CD4-positive, alpha-beta T cell (primary cell): ENCODE measurements at places on chromosomes 5 and 9.

DNA sequence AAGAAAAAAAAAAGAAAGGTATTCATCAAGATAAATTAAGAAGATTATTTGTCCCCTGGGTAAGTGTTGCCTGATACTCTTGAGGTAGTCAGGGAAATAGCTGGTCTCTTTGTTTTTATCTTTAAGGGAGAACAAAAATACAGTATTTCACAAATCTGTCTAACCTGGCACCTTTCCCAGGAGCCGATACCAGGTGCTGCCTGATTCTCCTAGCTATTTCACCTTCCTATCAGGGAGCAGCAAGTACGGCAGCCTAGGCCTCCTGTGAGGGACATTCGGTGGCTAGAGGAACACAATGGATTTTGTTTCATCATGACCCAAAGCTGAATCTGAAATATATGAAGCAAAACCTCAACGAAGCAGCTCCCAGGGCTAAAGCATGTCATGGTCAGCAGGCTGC, 86.0 kb downstream of the TARS1 start:
- no peaks in the 10 kb centered on the region for H3K4me1 ChIP-seq
- no peak overlapping the region for H3K4me3 ChIP-seq
- DNase-seq, result no peak
- H3K27ac ChIP-seq, result no peak overlapping the region

DNA sequence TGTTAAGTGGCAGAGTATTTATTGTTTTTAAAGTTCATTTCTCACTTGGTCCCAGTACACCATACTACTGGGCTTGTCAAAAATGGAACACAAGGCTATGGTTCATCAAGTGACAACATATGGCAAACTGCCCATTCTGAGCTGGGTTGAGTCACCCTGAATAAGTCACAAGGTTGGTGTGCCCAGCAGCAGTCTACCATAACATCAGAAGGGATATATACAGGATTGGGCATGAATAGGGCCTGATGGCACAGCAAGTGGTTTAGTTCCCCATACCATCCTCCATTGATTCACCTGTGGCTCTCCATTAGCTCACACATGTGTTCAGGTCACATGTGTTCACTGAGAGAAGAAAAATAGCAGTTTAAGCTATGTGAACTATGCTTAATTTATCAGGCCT, 249.8 kb upstream of the PRDM9 start:
- H3K4me1 ChIP-seq, result no peaks in the 10 kb centered on the region
- no peaks in the 10 kb centered on the region for H3K36me3 ChIP-seq

DNA sequence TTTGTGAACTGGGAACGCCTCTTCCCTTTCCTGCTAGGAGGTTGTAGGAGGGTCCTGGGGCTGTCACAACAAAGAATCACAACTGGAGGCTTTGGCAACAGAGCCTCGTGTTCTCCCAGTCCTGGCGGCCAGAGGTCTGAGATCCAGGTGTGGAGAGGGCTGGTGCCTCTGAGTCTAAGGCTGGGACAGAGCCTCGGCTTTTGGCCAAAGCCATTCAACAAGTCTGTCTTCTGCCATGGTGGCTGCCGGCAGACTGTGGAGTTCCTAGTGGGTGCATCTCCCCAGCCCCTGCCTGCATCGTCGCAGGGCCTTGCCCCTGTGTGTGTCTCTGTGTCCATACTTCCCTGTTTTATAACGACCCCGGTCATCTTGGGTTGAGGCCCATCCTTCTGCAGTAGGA, 9.5 kb upstream of the IRX4 start:
- no peak overlapping the region for H3K27ac ChIP-seq
- H3K4me3 ChIP-seq, result no peak overlapping the region
- no peaks in the 10 kb centered on the region for H3K4me1 ChIP-seq

- H3K4me3 ChIP-seq, result no peak overlapping the region
- H3K4me1 ChIP-seq, result no peaks in the 10 kb centered on the region
- no peaks in the 10 kb centered on the region for H3K36me3 ChIP-seq
- DNase-seq, result no peak
These were observed 8.8 kb upstream of the WDR5 start for GRCh38 chr9:134127065-134127580.

- no peaks in the 10 kb centered on the region for H3K27me3 ChIP-seq
- H3K4me1 ChIP-seq, result no peaks in the 10 kb centered on the region
- H3K36me3 ChIP-seq, result no peaks in the 10 kb centered on the region
- no peak overlapping the region for H3K27ac ChIP-seq
- DNase-seq, result no peak
These were observed 352.7 kb upstream of the CD180 start for GRCh38 chr5:67549296-67549618.

DNA sequence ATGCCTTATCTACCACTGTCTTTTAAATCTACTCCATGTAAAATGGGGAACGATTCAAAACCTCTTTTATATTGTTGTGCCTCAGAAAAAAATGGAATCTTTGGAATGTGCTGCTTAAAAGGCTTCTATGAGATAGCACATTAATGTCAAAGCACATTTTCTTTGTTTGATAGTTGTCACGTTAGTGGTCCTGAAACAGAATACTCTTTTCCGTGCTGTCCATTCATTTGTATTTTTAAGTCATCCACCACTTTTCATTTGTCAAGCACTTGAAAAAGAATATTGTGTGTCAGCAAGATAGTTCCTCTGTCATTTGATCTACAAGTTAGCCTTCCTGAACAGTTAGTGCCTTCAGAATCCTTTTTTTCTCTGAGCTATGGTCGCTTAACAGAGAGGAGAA, 246.9 kb downstream of the MAST4 start:
- H3K27ac ChIP-seq, result no peak overlapping the region
- no peaks in the 10 kb centered on the region for H3K36me3 ChIP-seq
- no peaks in the 10 kb centered on the region for H3K27me3 ChIP-seq

DNA sequence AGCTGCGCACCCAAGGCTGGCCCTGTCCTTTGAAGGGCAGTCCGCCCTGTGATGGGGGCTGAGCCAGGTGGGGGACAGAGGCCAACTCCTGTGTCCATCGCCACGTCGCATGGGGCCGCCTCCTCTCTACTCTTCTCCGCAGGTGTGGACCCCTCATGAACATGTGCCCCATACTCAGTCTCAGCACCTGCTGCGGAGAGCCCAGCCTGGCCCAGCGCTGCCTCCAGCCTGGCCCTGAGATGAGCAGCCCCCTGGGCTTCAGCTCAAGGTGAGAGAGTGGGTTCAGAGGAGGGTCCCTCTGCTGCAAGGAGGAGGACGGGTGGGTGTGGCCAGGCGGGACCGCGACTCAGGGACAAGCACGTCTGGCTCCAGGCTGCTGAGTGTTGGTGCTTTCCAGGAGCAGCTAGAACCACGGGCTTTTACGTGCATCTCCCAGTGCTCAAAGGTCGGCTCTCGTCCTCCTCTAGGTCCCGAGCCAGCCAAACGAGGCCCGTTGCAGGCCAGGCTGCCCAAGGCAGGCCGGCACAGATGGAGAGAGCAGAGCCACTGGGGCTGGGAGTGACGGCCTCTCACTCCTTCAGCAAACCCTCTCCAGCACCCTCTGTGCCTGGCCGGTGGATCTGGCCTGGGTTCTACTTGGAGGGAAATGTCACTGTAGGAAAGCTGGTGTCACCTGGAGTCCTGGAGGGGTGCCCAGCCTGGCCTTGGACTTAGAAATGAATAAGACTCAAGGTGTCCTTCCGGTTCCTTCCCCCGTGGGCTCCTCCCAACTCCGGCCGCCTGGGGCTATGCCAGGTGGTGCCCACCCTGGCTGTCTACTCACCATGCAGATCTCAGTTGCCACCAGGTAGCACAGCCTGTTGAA, 48.9 kb upstream of the RNF130 start:
- DNase-seq, result no peak
- no peak overlapping the region for H3K4me3 ChIP-seq
- H3K4me1 ChIP-seq, result no peaks in the 10 kb centered on the region
- H3K27me3 ChIP-seq, result no peaks in the 10 kb centered on the region
- no peak overlapping the region for H3K27ac ChIP-seq

DNA sequence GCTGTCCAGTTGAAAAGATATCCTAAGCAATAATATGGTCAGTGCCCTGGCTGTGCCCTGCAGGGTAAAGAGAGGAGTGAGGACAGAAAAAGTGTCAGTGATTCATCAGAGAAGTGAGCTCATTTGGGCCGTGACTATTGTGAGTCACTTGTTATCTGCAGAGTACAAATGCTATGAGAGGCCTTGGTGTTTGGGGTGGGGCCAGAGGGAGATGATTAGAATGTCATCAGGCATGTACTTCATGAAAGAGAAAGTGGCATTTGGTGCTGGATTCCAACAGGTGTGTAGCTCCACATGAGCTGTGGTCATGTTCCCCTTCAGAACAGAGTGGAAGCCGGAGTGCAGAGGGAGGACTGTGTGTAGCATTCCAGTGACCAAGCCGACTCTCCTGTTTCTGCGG, 174.1 kb downstream of the KDM4C start:
- H3K4me3 ChIP-seq, result no peak overlapping the region
- DNase-seq, result no peak
- peaks cover 3% of the 10 kb centered on the region for H3K36me3 ChIP-seq
- no peak overlapping the region for H3K27ac ChIP-seq
- H3K27me3 ChIP-seq, result no peaks in the 10 kb centered on the region

- H3K36me3 ChIP-seq, result no peaks in the 10 kb centered on the region
- DNase-seq, result peak; percentile 31
- no peak overlapping the region for H3K4me3 ChIP-seq
- no peaks in the 10 kb centered on the region for H3K27me3 ChIP-seq
- H3K27ac ChIP-seq, result no peak overlapping the region
These were observed 4.8 kb downstream of the KIAA0825 start for GRCh38 chr5:94613583-94613982.

GRCh38 chr5:8321272-8321671, 452.3 kb downstream of the MTRR start:
- no peak for DNase-seq
- H3K4me3 ChIP-seq, result no peak overlapping the region
- H3K27ac ChIP-seq, result no peak overlapping the region
- H3K27me3 ChIP-seq, result no peaks in the 10 kb centered on the region
- H3K36me3 ChIP-seq, result no peaks in the 10 kb centered on the region
- no peaks in the 10 kb centered on the region for H3K4me1 ChIP-seq

DNA sequence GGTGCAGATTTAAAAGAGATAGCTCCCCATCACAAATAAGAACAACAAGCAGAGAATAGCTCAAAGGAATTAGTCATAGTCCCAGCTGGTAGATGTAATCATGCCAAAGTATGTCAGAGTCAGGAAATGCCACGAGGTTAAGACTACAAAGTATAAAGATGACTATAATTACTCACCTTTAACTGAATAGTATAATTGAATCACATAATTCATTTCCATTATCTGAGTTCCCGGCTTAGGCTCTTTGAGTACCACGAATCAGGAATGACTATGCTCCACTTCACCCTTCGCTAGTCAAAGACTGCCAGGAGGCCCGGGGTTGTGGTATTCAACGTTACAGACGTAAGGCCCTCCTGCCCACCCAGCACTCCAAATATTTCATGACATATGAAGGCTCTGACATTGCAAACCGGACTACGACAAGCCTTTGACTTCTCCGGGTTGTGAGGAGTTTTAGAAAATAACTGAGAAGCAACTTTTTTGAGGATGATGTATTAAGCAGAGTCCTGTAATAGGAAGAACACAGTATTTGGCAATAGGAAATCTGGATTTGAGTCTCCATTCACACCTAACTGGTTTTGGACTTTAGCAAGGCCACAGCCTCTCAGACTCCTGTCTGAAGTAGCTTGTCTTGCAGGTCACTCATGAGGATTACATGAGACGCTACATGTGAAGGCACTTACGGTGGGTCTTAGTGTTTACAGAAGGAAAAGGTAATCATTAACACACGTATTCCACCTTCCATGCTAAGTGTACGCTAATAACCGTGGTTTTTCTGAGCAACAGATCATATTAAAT, 64.6 kb downstream of the ENC1 start:
- H3K27ac ChIP-seq, result no peak overlapping the region
- no peaks in the 10 kb centered on the region for H3K27me3 ChIP-seq
- H3K4me3 ChIP-seq, result peak overlapping the region; percentile 37
- H3K4me1 ChIP-seq, result peaks cover 31% of the 10 kb centered on the region
- H3K36me3 ChIP-seq, result no peaks in the 10 kb centered on the region
- DNase-seq, result no peak

GRCh38 chr5:44935871-44936270, 127.1 kb downstream of the MRPS30 start:
- DNase-seq, result no peak
- no peaks in the 10 kb centered on the region for H3K36me3 ChIP-seq
- no peaks in the 10 kb centered on the region for H3K4me1 ChIP-seq
- no peak overlapping the region for H3K4me3 ChIP-seq
- H3K27ac ChIP-seq, result no peak overlapping the region

DNA sequence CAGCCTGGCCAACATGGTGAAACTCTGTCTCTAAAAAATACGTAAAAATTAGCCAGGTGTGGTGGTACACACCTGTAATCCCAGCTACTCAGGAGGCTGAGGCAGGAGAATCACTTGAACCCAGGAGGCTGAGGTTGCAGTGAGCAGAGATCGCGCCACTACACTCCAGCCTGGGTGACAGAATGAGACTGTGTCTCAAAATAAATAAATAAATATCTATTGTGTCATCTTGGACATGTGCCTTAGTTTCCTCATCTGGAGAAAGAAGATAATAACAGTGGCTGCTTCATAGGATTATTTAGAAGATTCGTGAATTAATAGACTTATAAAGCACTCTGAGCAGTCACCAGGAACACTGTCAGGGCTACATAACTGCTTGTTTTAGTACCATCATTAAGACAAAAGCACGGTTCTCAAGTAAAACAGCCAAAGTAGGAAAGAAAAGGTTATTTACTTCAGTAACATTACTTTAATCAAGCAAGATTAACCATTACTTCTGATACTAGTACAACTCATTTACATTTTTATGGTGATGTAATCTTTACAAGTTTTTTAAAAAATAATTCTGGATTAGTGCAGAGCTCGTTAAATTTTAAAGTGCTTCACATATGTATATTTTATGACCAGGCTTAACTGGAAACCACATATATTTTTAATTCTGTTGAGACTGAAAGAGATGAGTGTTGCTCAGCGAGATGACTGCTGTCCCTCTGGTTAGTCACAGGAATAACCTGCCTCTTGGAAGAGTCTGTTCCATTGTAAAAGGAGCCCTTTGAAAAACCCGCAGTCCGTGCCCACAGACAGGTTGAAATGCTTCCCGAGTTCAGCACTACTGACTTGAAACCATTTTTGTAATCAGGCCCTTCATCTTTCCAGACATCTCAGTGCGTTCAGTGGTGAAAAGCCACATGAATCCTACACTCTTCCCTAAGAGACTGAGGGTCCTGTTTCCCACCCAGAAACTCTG, 36.7 kb downstream of the ANKH start:
- no peak overlapping the region for H3K4me3 ChIP-seq
- no peak for DNase-seq
- no peaks in the 10 kb centered on the region for H3K27me3 ChIP-seq
- peaks cover 7% of the 10 kb centered on the region for H3K4me1 ChIP-seq
- no peaks in the 10 kb centered on the region for H3K36me3 ChIP-seq

DNA sequence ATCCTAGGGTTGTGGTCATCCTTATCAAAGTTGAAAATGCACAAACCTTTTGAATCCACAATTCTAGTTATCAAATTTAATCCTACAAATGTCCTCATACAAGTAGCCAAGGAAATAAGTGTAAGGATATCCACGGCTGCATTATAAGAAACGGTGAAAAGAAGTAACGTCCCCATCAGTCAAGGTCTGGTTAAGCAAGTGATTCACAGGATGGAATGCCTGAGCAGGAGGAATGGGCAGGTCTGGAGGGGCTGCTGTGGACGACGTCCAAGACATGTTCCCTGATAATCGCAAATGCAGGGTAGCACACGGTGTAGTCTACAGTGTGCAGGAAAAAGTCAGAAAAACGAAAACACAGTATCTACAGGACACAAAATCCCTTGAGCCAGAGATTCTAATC, 118.6 kb downstream of the ADAMTS2 start:
- no peaks in the 10 kb centered on the region for H3K36me3 ChIP-seq
- DNase-seq, result no peak
- H3K27ac ChIP-seq, result no peak overlapping the region
- no peaks in the 10 kb centered on the region for H3K27me3 ChIP-seq
- H3K4me1 ChIP-seq, result no peaks in the 10 kb centered on the region

- no peak for DNase-seq
- no peak overlapping the region for H3K4me3 ChIP-seq
- H3K4me1 ChIP-seq, result no peaks in the 10 kb centered on the region
These were observed 6.7 kb downstream of the INIP start for GRCh38 chr9:112711050-112711689.
